ENCODE measurements at places on chromosomes 11 and 22.

- ATAC-seq, result no peak
Measured at GRCh38 chr11:60018058-60018457, 1.1 kb downstream of the OOSP4B start.

DNA sequence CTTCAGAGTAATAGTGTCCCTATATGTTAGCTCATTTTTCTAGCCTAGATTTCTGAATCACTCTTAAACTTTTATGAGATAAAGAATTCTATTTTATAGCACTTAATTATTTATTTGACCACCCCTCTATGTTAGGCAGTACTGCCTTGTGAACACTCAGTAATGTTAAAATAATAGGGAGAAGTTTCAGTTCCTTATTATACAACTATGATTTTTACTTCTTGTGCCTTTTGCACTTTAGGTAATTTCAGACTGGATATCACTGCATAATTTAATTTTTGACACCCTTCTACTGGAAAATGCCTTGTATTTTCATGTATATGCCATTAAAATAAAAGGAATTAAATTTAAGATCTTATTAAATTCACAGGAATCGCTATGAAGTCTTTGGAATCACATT, 3.1 kb downstream of the BCO2 start:
- ATAC-seq, result no peak

- no peak for ATAC-seq
Measured at GRCh38 chr11:69950120-69950519, 128.0 kb upstream of the ANO1 start.

- no peak for ATAC-seq
Measured at GRCh38 chr11:8085011-8085645, 4.1 kb downstream of the TUB start.

GRCh38 chr22:47619631-47620030, 857.2 kb downstream of the TBC1D22A start:
- no peak for ATAC-seq

GRCh38 chr11:33291004-33291777, 34.0 kb downstream of the HIPK3 start:
- no peak for ATAC-seq

- ATAC-seq, result no peak
Measured at GRCh38 chr22:18075101-18075719, 2.6 kb upstream of the PEX26 start.

- ATAC-seq, result no peak
Measured at GRCh38 chr11:132114185-132114584, 743.8 kb downstream of the NTM start.

DNA sequence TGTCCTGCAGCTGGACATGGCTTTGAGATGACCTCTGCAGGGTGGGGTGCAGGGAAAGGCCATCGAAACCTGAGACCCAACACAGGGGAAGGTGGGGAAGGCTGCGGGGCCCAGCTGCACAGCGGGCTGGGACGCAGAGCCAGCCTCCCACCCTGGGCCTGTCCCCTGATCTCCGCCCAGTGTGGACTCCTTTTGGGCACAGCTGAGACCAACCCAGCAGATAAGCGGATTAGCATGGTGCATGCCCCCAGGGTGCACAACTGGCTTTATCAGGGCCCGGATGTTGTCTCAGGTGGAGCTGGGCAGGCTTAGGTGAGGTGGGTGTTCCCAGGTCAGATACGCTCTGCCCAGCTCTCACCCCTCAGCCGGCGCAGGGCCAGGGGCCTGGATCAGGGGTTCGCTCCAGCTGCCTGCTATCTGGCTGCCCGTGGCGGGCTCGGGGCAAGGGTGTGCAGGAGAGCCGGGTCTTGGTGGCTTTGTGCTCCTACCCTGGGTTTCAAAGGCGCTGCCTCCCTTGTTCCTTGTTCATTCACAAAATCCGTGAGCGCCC, 28.1 kb upstream of the MUC5AC start:
- no peak for ATAC-seq

GRCh38 chr11:60834742-60835533, 7.0 kb upstream of the CCDC86 start:
- ATAC-seq, result no peak

- no peak for ATAC-seq
Measured at GRCh38 chr11:112519751-112520150, 259.1 kb upstream of the PLET1 start.

- ATAC-seq, result no peak
Measured at GRCh38 chr22:37601540-37602442, 6.8 kb upstream of the GGA1 start.

DNA sequence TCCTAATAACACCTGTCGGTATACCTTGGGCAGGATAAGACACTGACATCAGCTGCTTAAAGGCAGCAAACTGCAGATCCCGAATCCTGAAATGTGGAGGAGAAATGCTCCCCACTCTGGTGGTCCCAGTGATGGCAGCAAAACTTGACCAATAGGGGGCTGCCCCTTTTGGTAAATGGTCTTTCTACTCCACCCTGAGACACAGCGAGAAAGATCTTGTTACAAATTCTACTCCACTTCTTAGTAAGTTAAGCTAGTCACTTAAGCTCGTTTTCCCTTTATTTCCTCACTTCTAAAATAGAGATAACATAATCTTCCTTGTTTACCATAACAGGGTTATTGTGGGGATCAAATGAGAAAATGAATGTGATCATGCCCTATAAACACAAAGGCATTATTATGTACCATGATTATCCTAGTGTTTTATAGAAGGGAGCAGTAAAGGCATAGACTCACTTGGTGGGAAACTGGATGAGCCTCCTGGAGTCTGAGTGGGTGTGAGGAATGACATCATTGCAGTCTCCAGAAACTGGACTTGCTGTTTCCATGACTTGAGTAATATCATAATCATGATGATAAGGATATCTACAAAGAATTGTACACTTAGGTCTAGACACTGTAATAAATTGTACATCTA, 50.9 kb downstream of the ENDOD1 start:
- no peak for ATAC-seq

- no peak for ATAC-seq
Measured at GRCh38 chr11:95853138-95853537, 62.8 kb downstream of the CEP57 start.

- no peak for ATAC-seq
Measured at GRCh38 chr11:1860108-1860507, 7.2 kb downstream of the LSP1 start.

GRCh38 chr11:77525455-77526091, 51.7 kb upstream of the PAK1 start:
- ATAC-seq, result no peak

DNA sequence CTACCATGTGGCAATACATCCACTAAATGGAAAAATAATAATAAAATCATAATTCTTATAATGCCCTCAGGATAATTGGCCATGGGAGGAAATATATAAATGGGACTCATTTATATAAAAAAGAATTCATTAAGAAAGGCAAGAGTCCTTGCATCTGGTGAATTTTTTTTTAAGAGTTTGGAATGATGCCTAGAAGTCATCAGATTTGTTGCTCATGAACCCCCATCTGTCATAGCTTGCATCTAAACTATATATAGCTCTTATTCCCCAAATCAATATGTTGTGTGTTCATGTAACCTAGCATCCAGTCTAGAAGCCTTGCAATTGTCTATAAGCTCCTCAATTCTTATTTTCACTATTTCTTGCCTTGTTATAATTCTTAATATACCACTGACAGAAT, 75.9 kb downstream of the CADM1 start:
- ATAC-seq, result no peak

DNA sequence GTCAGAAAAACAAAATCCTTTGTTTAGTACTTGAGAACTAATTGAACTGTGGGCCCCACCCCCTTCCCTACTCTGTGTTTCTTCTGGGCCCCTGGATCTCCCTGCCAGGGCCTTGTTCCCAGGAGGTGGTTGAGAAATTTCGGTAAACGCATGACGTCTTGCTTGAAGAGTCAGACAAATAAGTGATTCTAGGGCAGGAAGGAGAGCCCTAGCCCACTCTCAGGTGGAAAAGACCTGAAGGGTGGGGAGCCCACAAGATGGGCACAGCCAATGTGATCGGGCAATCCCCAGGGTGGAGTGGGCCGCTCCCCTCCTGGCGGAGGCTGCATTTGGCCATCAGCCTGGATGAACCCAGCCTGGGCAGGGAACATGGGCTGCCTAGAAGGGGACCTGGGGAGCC, 16.8 kb upstream of the P2RY2 start:
- no peak for ATAC-seq

GRCh38 chr11:87304412-87304811, 266.7 kb downstream of the TMEM135 start:
- ATAC-seq, result no peak

DNA sequence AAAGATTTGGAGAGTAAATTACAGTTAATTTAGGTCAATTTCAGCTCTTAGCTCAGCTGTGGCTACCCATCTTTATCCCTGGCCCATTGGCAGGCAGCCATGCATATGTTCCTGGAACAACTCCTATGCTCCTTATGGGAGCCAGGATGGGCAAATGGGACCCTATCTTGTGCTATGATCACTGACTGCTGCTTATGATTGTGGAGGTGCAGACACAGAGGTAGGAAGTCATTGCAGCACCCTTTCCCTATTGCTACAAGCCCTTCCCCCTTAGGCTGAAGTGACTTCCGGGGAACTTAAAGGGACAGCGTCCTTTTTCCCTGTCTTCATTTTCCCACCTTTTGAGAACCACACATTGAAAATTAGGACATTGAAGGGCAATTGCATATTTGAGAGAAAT, 112.7 kb downstream of the FCHSD2 start:
- no peak for ATAC-seq

DNA sequence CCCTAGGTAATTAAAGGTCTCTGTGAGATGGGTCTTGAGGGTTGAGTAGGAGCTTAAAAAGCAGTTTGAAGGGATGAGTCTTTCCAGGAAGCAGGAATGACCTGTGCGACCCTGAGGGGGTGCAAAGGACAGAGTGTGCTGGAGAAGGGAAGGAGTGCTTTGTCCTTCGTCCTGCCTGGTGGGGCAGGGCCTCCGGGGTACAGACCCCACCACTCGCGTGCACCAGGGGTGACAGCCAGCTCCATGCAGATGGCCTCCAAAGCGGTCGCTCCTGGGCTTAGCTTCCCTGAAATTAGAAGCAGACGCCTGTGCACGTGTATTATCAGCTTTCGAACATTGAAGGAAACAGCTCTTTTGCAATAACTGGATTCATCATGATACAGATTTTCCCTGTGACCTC, 959.8 kb downstream of the BRD1 start:
- no peak for ATAC-seq

DNA sequence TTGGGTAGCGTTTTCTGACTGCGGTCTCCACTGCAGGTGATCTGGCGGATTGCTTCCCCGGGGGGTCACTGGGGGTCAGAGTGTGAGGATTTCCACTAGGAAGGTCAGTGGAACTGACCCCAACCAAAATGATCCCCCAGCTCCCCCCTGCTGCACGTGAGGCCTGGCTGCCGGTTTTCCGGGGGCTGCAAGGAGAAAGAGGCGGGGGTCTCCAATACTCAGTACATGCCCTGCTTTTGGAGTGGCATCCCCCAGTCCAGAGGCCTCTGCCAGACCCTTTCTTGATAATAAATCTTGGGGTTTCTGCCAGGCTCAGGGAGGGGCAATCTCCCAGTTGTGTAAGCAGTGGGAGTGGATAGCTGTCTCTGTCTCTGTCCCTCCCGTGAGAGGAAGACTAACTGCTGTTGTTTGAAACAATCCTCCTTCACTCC, 71.5 kb upstream of the RTL6 start:
- ATAC-seq, result no peak

GRCh38 chr11:17989306-17989705, 23.5 kb downstream of the SERGEF start:
- no peak for ATAC-seq

DNA sequence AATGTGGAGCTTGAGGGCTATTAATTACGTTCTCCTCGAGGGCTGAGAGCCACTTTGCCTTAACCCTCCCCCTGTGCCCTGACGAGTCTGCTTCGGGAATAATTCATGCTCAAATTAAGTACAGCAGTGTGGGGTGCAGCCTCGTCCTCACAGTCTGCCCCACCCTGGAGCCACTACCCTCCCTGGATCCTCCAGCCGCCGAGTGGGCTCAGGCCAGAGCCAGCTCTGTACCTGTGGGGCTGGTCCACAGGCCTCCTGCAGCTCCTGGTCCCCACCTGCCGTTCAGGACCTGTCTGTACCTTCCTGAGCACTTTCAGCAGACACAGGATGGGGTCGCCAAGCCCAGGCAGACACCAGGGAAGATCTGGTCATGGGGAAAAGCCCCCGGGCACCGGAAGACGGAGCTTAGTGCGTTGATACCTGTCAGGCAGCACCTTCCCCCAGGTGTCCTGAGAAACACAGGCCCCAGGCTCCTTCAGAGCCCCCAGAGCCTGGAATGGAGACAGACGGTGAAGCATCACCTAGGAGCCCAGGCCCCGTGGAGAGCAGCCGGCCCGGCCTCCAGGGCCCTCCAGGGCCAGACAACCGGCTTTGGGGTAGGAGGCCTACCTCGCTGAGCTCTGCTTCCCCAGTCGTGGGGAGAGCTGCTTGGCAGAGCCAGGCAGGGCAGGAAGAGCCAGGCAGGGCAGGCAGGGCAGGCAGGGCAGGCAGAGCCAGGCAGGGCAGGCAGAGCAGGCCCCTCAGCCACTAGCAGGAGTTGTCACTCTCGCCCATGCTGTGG, 9.7 kb downstream of the TSPAN32 start:
- ATAC-seq, result no peak

GRCh38 chr11:19602406-19602805, 110.2 kb upstream of the NAV2 start:
- ATAC-seq, result no peak

GRCh38 chr11:33909150-33909549, 17.3 kb upstream of the LMO2 start:
- ATAC-seq, result no peak

- ATAC-seq, result no peak
Measured at GRCh38 chr22:44438481-44439131, 59.4 kb downstream of the RTL6 start.

- no peak for ATAC-seq
Measured at GRCh38 chr11:2146051-2146450, 6.9 kb upstream of the IGF2 start.

GRCh38 chr22:43570531-43571165, 158.8 kb downstream of the MPPED1 start:
- no peak for ATAC-seq

GRCh38 chr11:69924308-69925161, 105.3 kb upstream of the FGF3 start:
- ATAC-seq, result no peak

DNA sequence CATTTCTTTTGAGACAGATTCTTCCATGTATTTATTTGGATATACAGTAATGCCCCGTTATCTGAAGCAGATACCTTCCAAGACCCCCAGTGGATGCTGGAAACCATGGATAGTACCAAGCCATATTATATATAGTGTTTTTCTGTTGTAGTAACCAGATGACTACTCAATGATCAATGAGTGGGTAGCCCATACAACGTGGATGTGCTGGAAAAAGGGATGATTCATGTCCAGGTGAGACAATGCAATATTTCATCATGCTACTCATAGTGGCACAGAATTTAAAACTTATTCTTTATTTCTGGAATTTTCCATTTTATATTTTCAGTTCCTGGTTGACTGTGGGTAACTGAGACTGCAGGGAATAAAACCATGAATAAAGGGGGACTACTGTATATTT, 427.5 kb downstream of the METTL15 start:
- no peak for ATAC-seq
